Stromal cell of bone marrow (primary cell): ENCODE measurements at places on chromosomes 11 and 22.

DNA sequence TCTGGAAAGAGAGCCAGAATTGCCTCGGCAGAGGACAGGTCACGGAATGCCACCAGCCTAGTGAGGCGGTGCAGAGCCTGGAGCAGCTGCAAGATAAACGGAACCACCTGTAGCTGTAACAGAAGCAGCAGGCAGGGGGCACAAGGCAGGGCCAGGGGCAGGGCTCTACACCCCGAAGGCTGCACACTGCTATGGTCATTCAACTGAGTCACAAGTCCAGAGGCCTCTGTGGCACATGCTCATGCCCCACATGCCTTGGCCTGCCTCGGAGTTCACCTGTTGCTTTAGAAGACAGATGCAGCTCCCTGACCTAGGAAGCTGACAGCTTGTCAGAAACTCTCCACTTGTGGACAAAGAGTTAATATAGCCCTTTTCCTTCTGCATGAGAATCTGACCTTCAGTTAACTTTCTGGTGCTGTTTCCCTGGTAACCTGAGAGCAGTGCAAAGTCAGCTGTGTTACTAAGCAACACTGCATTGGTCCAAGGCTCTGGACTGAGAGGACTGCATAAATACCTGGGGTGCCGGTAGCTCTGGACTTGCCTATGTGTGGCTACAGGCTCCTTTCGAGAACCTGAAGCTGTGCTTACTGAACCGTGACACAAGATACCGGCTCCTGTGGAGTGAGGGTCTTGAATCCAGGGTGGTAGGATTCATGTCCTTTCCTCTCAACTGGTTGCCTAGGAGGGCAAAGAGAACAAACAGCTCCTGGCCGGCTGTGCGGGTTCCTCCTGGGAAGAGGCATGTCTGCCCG, 10.5 kb downstream of the COMMD9 start:
- DNase-seq, result no peak

DNA sequence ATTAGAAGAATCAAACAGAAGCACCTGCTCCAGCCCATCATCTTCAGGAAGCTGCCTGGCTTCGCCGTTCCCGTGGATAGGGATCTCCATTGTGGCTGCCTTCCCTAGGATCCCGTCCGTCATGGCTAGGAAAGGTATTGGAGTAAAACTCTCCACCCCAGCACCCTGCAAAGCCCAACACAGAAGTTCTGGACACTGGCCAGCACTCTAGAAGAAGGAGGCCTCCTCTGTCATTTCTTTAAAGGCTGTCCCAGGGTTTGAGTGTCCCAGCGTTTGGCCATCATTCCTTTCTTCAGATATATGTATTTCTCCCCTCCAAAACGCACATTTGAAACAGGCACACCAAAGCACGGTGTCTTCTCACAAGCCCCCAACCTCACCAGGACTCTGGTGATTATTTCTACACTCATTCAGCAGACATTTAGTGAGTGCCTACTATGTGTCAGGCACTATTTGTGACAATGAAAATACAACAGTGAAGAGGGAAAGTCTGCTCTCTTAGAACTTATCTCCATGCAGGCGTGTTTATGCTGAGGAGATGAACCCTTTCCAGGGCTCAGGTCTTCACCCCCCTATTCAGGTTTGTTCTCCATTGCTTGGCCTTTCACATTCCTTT, 724 bp downstream of the ARFIP2 start:
- no peak for DNase-seq

GRCh38 chr11:132298357-132298756, 927.9 kb downstream of the NTM start:
- DNase-seq, result no peak

DNA sequence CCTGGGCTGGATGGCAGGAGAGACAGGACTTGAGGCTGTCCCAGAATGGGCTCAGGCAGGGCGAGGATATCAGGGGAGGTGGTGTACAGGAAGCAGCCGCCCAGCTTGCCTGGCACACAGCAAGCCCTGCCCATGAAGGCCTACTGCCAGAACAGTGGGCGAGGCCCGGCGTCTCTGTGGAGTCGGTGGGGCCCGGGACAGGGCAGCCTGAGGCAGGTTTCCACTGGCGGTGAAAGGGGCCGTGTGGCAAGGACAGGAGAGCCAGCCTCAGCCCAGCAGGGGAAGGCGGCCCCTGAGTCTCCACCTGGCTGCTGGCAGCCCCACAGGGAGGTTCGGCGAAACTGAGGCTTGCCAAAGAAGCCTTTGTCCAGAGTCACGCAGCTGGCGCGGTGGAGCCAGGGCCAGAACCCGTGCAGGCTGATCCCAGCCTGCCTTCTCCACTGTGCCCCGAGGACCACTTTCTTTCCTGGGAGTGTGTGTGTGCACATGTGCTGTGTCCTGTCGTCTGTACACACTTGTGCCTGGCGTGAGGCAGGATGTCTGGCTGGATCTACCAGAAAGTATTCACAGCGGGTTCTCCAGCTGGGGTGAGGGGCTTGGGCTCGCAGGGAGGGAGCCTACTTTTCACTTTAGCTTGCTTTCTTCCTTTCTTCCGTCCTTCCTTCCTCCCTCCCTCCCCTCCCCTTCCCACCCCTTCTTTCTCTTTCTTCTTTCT, 1.2 kb downstream of the TSPO start:
- no peak for DNase-seq

GRCh38 chr22:37675930-37676735, 697 bp downstream of the LGALS1 start:
- DNase-seq, result no peak

GRCh38 chr11:22426915-22427314, 88.7 kb downstream of the SLC17A6 start:
- DNase-seq, result no peak

DNA sequence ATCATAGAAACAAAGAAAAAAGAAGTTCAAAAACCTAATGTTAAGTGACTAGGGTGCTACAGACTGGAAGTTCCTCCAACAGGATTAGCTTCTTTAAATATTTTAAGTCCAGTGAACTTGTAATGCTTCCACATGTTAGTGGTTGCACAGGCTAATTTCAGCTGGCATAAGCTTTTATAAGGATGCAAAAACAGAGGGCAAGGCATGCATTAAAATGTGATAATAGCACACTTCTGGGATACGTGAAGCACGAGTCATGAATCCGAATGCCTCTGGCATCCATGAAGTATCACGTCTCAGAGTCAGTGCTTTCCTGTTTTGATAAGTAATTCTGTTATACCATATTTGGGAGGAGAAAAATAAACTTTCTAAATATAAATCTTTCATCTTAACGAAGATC, 106.8 kb downstream of the DCDC1 start:
- DNase-seq, result peak; percentile 26

- DNase-seq, result no peak
Observed at GRCh38 chr11:69904974-69905535, 85.8 kb upstream of the FGF3 start.

GRCh38 chr22:28348613-28349609, 330.7 kb downstream of the TTC28 start:
- DNase-seq, result no peak

DNA sequence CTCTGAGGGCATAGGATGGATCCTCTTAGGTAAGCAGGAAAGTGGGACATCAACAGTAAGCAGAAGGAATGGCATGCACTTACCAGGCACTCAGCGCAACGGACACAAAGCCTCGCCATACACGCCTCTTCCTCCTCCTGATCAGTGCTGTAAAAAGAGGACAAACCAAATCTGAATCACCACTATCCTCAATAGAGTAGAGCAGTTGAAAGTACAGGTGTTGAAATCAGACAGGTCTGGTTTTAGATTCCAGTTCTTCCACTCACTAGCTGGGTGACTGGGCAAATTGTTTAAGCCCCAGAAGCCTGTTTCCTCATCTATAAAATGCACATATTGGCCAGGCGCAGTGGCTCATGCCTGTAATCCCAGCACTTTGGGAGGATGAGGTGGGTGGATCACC, 8.6 kb upstream of the JAML start:
- DNase-seq, result no peak

GRCh38 chr11:8807544-8808225, 103.3 kb upstream of the AKIP1 start:
- DNase-seq, result peak; percentile 78

DNA sequence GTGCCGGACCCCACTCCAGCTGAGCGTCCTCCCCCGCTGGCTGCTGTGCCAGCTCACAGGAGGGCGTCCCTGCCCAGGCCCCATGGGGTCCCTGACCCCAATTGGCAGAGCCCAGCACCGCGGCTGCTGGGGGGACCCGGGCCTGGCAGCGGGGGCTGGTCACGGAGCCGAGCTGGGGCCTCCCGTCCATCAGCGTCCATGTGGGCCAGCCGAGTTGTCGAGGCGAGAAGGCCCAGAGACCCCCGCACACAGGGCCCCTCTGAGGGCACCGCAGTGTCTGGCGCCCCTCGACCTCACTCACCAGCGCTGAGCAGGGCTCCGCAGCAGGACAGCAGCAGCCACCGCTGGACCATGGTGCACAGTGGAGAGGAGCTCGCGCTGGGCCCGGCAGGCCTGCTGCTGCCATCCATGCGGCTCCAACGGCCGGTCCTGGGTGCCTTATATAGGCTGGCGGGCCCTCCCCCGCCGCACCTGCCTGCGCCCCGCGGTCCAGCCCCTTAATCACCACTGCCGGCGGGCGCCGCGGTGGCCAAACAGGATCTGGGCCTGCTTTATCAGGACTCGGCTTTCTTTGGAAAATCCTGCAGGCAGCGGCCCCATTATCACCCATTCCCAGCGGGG, at the start of gene MUC6:
TSS of gene MUC6 (minus strand) at position 416 of the 621 bp plus-strand sequence. CDS start at position 353, 63 bp downstream.
- no peak for DNase-seq

DNA sequence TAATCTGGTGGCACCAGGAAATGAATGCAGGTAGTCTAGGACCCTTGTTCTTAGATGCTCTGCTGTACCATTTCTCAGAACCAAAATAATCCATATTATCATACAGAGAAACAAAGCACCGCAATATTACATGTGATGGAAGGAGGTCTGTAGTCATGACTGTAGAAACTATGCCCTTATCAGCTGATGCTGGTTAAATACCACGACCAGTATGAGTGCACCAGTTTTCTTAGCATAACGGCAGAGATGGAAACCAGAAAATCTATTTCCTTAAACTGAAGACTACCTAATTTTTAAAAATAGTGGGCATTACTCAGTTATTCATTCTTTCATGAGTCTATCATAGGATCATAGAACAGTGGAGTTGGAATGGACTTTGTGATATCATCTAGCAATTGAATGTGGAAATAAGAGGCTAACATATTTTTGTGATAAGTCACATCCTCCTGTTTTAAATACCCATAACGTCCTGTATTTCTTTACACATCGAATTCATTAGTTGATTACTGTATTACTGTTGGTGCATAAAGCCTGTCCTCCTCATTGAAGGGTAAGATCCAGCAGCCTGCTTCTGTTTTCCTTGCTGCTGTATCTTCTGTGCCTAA, 15.1 kb downstream of the JHY start:
- no peak for DNase-seq

- DNase-seq, result no peak
Observed at GRCh38 chr11:99069856-99070444, 49.2 kb downstream of the CNTN5 start.

DNA sequence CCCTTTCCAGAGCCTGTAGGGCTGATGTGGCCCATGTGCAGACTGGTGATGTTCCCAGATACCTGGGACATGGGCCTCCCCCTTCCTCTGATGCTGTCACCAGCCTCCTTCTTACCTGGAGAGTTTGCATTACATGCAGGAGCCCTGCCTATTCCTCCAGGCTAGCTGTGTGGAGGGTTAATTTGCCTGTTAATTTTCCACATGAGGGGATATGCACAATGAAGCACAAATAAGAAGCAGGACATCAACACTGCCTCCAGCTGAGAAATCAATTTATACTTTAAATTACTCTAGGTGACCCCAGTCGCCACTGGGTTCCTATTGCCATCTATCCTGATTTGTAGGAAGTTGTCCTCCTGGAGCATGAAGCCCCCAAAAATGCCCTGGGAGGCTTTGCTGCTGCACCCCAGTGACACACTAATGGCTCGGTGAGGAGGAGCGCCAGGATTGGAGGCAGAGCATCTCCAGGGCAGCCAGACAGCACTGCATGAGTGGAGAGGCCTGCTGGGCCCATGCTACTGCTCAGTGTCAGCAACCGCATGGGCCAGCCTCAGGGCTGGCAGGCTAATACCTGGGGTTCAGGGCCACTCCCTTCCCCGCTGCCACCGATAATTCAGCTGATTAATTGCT, 101.6 kb upstream of the USP47 start:
- no peak for DNase-seq

- no peak for DNase-seq
Observed at GRCh38 chr11:41845066-41845465, 385.6 kb upstream of the LRRC4C start.

DNA sequence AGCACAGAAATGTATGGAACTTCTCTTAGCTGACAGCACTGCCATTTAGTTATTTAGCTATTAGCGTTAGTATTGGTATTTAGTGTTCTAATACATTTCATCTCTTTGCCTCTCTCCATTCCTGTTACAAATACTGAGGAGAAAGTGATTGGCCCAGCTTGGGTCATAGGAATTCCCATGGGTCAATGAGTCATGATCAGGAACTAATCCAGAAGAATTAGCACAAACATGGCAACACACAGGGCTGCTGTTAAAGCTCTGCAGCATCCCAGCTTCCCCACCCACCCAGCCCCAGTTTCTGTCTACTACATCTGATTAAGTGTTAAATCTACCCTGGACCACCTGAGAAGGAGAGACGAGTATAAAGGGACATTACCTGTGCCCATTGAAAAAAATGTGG, 36.1 kb downstream of the PDGFD start:
- peak; percentile 67 for DNase-seq

- peak; percentile 22 for DNase-seq
Observed at GRCh38 chr11:117145393-117145761, 1.3 kb downstream of the PAFAH1B2 start.

GRCh38 chr22:40241200-40241763, 63.6 kb downstream of the TNRC6B start:
- no peak for DNase-seq

DNA sequence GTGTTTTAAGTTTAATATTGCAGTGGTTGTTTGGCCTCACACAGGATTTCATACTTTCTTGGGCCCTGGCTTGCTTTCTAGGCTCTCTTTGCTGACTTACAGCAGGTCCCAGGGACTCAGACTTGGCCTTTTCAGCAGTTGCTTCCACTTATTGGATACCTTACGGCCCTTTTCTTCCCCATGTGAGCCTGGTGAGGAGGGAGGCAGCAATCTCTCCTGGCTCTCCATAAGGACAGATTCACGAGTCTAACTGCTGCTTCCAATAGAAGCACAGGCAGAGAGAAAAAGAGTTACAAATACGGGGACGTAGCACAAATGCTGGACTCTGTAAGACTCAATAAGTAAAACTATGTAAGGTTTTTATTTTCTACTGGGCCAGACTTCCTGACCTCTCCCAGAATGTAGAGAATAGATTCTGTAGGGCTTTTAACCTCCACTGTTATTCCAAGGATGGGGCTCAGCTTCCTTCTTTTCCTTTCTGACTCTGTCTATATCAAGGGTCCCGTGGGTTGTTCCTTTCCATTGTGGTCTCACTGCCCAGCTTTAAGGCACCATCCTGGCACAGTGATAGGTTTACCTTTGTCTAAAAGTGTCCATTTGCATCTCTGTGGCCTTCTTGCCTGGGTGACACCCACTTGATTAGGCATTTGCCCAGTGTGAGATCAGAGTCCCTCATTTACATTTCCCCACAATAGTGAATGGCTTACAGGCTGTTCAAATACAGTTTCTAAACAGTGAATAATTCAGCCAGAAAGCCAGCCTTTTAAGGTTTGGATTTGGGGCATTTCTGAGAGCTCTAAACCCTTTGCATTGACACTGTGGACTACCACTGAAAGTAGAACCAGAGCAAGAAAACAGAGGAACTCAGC, 92.8 kb downstream of the RASSF10 start:
- no peak for DNase-seq

- DNase-seq, result no peak
Observed at GRCh38 chr11:13168271-13168670, 109.3 kb upstream of the BMAL1 start.
